ENCODE measurements at places on chromosomes 4 and X.

GRCh38 chrX:68934421-68934820 is 105.6 kb downstream of the EFNB1 start:
- DNase-seq: no peak

- no peak for DNase-seq
Observed at GRCh38 chrX:101203761-101204351, 15.7 kb upstream of the DRP2 start.

- DNase-seq: no peak
Observed at GRCh38 chr4:101122019-101122418, 225.3 kb downstream of the PPP3CA start.

DNA sequence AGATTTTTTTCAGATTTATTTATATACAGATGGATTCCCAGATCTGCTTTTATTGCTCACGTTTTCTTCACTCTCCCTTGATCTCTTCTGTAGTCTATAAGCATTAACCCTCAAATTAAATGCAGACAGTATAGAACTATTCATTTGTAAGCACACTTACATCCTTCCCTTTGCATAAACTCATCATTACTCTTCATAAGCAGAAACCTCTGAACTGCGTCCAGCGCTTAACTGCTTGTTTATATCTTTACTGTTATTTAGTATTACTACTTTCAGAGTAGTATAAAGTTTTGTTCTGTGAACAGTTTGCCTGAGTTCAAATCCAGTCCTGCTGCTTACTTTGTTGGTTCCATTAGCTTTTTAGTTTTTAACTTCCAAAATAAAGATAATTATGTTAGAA is 132.9 kb downstream of the STIM2 start:
- DNase-seq: no peak

DNA sequence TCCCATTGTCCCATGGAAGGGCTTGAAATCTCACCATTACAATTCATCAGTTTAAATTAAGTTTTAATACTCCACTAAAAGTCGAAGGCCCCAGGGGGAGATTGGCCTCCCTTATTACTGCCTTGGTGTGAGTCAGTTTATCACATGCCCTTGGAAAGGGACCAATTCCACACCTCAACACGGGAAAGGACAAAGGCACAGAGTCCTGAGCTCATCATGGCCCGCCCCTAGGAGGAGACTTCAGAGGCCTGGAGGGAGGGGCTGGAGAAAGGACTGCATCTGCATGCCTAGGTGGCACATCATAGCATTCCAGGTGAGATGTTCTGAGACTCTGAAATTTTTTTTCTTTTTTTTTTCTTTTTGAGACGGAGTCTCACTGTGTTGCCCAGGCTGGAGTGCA is 2.8 kb upstream of the SEL1L3 start:
- DNase-seq: no peak

DNA sequence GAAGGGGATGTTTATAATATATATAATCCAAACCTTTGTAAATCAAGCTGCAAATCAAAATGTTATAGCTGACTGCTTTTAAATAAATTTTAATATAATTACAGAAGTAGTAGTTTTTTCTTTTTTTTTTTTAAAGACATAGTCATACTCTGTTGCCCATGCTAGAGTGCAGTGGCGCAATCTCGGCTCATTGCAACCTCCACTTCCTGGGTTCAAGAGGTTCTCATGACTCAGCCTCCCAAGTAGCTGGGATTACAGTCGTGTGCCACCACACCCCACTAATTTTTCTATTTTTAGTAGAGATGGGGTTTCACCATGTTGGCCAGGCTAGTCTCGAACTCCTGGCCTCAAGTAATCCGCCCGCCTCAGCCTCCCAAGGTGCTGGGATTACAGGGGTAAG is 178.7 kb downstream of the FBXW7 start:
- no peak for DNase-seq

- no peak for DNase-seq
Observed at GRCh38 chr4:108696160-108696559, 45.8 kb downstream of the OSTC start.

Data from activated T-helper 1 cell treated with Interleukin-2 at 50 U/mL for 16 hours (primary cell).